ENCODE measurements at places on chromosomes 6 and 20.
A peak's percentile ranks its signal among the peaks of the same experiment; 100 is the strongest.

GRCh38 chr6:56775498-56776166 is 132.9 kb upstream of the DST start:
- DNase-seq: no peak

DNA sequence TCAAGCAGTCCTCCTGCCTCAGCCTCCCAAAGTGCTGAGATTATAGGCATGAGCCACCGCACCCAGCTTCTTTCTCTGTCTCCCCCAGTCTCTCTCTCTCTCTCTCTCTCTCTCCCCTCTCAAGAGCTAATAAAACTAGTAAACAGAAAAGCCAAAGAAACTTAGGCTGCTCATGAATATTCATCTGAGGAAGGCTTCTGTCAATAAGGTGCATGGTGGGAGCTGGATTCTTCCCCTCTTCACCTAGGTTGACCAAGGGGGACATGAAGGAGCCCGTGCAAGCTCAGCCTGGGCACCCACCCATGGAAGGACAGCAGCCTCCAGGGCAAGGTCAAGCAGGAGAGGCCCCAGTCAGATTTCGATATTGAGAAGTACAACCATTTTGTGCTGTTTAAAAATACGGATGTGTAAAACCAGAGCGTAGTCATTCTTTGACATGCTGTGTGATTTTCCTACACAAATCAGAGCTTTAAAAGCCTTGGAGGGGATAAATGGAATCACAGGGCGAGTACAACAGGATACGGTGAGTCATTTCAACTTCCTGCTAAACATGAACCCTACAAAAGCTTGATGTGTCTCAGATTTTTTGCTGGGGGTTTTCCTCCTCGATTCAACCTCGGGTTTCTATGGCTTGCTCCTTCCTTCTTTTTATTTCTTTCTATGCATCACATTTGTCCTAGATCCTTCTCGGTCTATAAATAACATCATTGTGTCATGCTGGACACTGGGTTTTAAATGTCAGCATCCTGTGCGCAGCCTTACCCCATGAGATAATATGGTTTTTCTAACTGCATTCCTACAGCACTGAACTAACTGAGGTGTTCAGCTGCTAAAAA is 368.9 kb upstream of the JARID2 start:
- DNase-seq: peak; percentile 22

GRCh38 chr20:24970754-24971153 is 21.7 kb downstream of the CST7 start:
- DNase-seq: no peak

GRCh38 chr6:155235087-155235486 is 28.7 kb upstream of the CLDN20 start:
- no peak for DNase-seq

DNA sequence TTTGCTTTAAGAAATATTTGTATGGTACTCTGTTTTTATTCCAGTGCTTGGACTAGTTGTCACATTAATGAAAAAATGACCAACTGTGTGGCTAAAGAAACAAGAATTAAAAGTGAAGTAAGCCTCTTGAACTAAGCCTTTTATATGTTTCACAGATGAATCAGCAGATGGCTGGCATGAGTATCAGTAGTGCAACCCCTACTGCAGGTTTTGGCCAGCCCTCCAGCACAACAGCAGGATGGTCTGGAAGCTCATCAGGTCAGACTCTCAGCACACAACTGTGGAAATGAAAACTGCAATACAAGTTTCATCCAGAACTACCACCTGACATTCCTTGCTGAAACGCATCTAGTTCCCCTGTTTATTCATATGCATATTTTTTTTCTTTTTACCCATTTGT is 96.8 kb downstream of the B3GAT2 start:
- DNase-seq: no peak

GRCh38 chr6:131255911-131256310 is 120.6 kb downstream of the AKAP7 start:
- no peak for DNase-seq

- DNase-seq: no peak
Observed at GRCh38 chr20:62730481-62730880, 21.8 kb downstream of the NTSR1 start.

DNA sequence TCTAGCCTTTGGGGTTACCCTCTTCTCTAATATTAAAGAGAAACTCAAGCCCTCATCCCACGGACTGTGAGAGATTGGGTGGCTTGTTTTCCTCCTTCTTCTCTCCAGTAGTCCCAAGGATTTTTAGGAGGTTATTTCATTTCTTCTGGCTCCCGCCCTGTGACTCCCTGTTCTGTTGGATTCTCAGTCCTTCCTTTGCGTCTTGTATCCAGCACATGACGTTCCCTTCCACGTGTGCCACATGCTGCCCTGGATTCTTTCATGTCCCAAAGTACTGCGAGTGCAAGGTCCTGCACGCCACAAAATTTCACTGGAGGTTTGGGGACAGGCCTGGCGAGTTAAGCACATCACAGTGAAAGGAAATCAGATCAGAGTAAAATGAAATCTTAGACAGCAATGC is 213.4 kb downstream of the PACRG start:
- DNase-seq: no peak

DNA sequence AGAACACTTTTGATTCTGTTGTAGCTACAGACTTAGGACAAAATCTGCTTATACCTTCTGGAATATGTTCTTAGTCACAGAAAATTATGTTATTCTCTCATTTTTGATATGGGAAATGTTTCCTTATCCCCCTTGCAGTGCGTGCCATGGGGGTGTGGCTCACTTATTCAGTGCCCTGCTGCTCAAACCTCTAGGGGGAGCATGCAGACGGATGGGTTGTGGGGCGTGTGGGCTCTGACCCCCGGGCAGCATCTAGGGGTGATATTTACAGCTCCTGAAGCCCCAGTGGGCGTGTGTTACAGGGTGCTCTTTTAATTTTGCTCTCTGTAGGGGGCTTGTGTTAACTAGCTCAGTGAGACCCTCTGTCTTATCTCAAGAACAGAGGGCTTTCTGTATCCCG is 61.3 kb upstream of the FERMT1 start:
- DNase-seq: no peak

- no peak for DNase-seq
Observed at GRCh38 chr20:52840041-52840440, 132.1 kb upstream of the TSHZ2 start.

- no peak for DNase-seq
Observed at GRCh38 chr6:135853227-135853626, 1.7 kb downstream of the PDE7B start.

DNA sequence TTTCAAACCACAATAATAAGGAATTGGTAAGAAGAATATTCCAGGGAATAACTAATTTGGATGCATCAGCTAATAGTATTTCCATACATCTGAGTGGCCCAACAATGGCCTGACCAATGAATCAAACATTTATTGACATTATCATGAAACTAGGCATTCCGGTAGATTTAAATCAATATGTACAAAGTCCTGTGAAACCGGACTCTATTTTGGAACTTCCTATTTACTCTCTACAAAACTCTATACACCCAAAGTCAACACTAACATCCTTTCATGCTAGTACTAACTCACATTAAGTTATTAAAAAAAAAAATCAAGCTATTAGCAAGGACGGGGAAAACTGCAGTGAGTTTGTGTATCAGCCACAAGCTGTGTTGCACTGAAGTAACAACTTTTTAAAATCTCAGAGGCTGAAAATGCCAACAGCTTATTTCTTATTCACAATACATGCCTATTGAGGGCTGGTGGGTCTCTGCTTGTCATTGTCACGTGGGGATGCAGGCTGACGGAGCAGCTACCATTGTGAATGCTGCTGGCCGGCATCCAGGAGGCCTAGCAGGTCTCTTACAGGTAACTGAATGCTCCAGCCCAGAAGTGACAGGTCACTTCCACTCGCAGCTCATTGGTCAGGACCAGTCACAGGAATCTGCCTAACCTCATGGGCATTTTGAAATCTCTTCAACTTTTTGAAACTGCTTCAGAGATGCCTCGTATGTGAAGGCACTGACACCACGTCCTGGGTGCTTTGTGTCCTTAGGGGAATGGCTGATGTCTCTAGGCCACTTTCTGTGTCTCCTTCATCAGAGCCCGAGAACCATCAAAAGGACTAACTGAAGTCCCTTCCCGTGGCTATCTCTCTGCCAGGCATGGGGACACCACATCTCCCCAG is 76.3 kb downstream of the SLC22A23 start:
- DNase-seq: no peak

DNA sequence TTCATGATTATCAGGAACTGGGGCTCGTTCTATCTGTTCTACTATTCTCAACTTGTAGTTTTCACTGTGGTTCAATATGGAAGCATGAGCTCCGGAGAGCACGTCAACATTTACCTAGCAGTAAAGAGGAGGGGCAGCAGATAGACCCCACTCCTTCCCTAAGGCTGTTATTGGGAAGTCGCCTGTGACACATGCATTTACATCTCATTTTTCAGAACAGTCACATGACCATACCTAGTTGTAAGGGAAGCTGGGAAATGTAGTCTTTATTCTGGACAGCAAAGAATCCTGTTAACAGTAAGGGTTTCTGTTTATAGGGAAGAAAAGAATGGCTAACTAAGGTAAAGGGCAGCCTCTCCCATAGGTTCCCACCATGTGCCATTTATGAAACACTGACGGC is 158.3 kb downstream of the ZFP64 start:
- DNase-seq: no peak

DNA sequence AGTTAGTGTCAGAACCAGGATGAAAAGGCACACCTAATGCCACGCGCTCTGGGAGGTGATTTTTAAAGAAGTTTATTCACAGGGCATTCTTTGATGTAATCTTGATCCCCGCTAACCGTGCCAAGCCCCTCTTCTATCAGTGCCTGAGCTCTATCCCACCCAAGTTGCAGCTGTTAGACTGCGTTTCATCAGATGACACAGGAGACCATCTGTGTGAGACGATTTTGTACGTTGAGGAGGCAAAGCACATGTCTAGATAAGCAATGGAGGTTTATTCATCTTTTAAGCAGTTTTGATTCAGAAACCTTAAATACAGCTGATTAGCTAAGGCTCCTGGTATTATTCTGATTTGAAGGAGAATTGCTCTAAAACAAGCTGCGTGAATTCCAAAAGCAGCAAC is 18.6 kb downstream of the RNASET2 start:
- DNase-seq: no peak

DNA sequence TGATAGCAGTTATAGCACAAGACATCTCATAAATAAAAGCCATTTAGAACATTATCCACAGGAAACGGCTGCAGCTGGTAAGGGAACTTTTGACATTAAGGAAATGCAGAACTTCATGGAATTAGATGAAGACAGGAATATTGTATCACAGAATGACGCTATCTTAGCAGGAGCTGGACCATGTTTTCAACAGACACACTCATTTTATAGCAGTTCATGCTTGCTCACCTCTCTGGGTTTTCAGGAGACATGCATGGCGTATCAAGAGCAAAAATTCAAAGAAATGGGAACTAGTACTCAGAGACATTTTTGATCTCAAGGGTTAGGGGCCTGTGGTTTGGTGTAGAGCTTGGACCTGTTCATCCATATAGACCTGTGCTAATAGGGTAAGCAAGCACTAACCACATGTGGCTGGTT is 125.0 kb downstream of the FYN start:
- no peak for DNase-seq

DNA sequence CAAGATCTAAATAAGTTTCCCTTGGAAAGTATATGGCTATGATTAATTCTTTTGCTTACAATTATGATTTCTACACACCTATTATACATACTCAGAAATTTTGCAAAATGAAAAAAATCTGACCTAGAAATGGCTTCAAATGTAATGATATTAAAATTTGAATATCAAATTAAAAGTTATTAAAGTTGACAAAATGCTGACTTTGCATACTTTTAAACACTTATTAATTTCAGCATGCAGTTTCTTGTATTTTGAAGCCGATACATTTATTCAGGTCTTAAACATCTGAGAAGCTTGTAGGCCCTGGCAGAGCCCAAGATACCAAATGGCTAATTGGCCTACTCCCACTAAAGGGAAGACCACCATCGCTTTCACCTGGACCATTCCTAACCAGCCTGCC is 59.8 kb downstream of the SMLR1 start:
- no peak for DNase-seq

- DNase-seq: no peak
Observed at GRCh38 chr6:63259153-63259552, 47.9 kb downstream of the FKBP1C start.

- no peak for DNase-seq
Observed at GRCh38 chr6:47628448-47629272, 69.7 kb upstream of the ADGRF4 start.

GRCh38 chr6:45619994-45620471 is 242.3 kb upstream of the SUPT3H start:
- DNase-seq: peak; percentile 10

- peak; percentile 30 for DNase-seq
Observed at GRCh38 chr6:16849280-16849987, 88.2 kb upstream of the ATXN1 start.

DNA sequence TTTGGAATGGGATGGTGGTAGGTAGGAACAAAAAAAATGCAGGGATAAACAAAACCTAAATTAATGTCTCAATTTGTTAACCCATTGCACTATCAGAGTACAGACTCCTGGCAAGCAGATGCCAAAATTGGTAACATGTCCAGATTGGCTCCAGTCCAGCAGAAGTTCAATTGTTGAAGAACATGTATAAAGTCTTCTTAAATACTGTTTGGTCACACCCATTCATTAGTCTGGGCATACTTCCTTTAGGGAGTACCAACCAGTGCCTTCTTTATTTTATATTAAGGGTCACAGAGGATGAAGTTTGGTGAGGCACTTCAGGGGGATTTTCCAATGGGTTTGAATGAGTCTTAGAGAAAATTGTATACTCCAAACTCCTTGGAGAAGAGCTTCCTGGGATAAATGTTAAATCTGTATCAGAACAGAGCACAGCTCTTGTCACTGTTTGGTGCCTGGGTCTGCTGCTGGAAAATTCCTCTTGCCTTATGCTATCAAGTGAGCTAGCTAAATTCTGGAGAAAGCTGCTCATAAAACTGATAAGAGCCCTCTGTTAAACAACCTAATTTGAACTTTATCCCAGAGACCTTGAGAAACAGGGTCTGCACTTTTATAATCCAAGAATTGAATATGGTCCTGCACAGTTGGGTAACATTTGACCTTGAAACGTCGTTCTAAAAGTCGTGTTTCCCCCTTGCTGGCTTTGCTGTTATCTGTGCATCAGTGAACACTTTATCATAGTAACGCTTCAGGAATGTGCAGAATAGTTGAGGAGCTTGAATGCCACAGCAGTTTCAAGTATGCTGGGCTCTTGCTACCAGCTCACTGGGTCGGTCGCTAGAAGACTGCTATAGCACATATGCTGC is 334.1 kb upstream of the CITED2 start:
- no peak for DNase-seq

- DNase-seq: no peak
Observed at GRCh38 chr6:113723182-113723581, 134.0 kb upstream of the MARCKS start.

DNA sequence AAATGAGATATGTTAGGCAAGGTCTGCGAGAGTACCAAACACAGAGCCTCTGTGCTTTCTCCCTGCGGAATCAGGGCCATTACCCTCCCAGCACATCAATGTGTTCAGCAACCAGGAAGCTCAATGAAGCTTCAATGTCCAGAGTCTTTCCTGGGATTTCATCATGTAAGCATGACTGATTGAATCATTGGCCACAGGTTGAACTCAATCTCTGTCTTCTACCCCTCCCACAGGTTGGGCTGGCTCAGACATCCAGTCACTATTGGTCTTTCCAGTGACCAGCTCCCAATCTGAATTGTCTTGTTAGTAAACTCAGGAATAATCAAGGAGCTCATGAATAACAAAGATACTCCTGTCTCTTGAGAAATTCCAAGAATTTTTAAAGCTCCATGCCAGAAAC is 2.7 kb upstream of the DTD1 start:
- DNase-seq: no peak
